Activated CD8-positive, alpha-beta T cell treated with anti-CD3 and anti-CD28 coated beads for 36 hours (primary cell): ENCODE measurements at places on chromosomes 4 and X. TPM values are rescaled to one million over a fixed set of nuclear protein-coding genes. Genes with fewer than 3 reads are reported as not detected.

DNA sequence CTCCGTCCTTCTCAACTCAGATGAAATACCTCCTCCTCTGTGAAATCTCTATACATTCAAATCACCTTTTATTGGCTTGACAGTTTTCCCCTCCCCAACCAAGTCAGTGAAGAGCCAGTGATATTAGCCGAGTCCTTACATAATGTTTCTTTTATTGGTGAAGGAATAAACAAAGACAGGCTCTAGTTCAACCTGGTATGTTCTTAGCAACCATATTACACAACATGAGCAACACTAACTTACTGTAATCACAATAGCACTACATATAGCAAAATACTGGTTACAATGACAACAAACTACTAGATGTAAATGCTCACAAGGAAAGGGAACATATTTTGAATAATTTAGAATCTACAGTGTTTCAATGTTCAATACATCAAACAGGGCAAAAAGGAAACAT lies 19.9 kb downstream of the DHX15 start:
- no peak for DNase-seq
- no peak overlapping the region for H3K4me3 ChIP-seq
- no peaks in the 10 kb centered on the region for H3K27me3 ChIP-seq
- peaks cover 69% of the 10 kb centered on the region for H3K4me1 ChIP-seq
- no peak overlapping the region for H3K27ac ChIP-seq

DNA sequence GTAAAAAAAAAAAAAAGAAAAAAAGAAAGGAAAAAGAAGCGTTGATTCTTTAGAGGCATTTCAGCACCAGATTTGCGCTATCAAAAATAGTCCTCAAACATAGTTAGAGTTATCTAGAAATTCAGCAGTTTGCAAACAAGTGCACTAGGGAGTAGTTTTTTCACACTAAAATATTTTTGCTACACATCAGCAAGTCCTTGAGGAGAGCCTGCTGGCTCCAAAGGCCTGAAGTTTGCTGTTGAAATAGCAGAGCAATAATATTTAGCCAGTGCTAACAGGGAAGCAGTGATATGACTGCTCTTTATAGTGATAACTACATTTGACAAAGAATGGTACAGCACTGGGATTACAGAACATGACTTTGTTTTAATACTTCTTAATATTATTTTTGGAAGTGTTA lies 472.2 kb downstream of the PCDH7 start:
- no peak overlapping the region for H3K4me3 ChIP-seq
- H3K27ac ChIP-seq, result no peak overlapping the region
- H3K27me3 ChIP-seq, result no peaks in the 10 kb centered on the region

The GPR143 gene
- not detected for total RNA-seq

The SATL1 gene
- total RNA-seq, result not detected

DNA sequence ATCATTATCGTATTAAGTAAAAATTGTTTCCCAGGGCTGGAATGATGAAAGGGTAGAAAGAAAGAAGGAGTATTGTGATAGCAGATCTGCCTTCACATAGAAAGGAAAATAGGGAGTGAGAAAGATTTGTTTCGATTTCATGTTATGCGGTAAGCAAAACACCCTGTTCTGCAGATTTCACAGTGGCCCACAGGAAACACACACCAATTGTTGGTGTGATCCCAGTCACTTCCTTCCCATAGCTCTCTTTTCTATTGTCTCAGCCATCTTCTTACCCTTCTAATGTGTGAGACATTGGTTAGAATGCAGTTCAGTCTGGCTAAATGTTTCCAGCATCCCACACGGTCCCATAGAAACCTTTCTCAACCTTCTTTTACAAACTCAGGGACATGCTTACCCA lies 2709.8 kb downstream of the PCDH7 start:
- no peaks in the 10 kb centered on the region for H3K4me1 ChIP-seq
- DNase-seq, result no peak
- H3K36me3 ChIP-seq, result no peaks in the 10 kb centered on the region
- H3K4me3 ChIP-seq, result no peak overlapping the region
- no peak overlapping the region for H3K27ac ChIP-seq
- no peaks in the 10 kb centered on the region for H3K27me3 ChIP-seq

DNA sequence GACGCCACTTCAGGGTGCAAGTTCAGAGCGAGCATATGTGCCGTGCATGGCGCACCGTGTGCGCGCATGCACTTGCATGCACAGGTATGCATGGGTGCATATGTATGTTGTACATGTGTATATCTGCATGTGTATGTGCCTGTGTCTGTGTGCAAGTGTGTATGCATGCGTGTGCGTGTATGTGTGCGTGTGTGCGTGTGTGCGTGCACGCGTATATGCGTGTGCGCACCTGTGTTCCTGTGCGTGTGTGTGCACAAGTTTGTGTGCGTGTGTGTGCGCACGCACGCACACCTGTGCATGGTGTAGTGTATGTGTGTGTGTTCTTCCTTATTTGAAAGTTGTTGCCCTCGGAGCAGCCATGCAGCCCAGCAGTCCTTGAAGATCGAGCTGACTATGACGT lies 76.8 kb downstream of the GPR143 start:
- DNase-seq, result no peak
- H3K27ac ChIP-seq, result no peak overlapping the region
- peaks cover 25% of the 10 kb centered on the region for H3K36me3 ChIP-seq
- no peak overlapping the region for H3K4me3 ChIP-seq

GRCh38 chr4:139969635-139970266 lies 184.2 kb downstream of the MAML3 start:
- H3K4me1 ChIP-seq, result peaks cover 3% of the 10 kb centered on the region
- H3K4me3 ChIP-seq, result no peak overlapping the region
- H3K27ac ChIP-seq, result no peak overlapping the region
- no peaks in the 10 kb centered on the region for H3K36me3 ChIP-seq
- H3K27me3 ChIP-seq, result no peaks in the 10 kb centered on the region

- H3K27me3 ChIP-seq, result no peaks in the 10 kb centered on the region
- no peaks in the 10 kb centered on the region for H3K4me1 ChIP-seq
- no peak overlapping the region for H3K27ac ChIP-seq
- H3K4me3 ChIP-seq, result no peak overlapping the region
- peaks cover 7% of the 10 kb centered on the region for H3K36me3 ChIP-seq
These were observed 180.2 kb downstream of the ARAP2 start for GRCh38 chr4:36064117-36064516.

GRCh38 chrX:48665991-48666390 lies 17.6 kb upstream of the WAS start:
- no peaks in the 10 kb centered on the region for H3K36me3 ChIP-seq
- H3K4me1 ChIP-seq, result peaks cover 5% of the 10 kb centered on the region
- no peak overlapping the region for H3K27ac ChIP-seq
- no peak overlapping the region for H3K4me3 ChIP-seq

DNA sequence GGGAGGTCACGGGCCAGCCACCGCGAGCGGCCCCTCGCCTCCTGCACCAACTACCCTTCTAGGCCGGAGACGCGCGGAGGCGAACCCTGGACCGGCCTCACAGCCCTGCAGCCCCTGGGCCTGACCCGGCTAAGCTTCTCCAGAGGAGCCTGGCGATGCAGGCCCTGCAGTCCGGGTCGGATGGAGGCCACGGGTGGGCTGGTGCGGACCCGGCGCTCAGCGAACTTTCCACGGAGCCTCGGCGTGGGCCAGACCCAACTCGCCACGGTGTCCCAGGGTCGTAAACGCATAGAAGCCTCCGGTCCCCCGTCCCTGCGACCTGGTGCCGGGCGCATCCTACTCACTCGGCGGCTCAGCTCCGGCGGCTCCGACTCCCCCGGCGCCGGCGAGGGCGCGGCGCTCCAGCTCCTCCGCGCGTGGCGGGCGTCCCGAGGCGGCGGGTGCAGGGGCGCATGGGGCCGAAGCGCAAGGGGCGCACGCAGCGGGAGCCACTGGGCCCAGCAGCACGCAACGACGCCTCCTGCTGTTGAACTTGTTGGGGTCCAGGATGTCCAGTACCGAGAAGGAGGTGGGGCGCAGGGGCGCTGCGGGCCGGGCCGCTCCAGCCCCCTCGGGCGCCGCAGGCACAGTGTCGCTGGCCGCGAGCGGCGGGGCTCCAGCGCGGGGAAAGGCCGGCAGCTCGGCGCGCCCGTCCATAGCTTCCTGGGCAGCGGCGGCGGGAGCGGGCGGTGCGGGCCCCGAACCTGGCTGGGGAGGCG lies 427 bp downstream of the NKX1-1 start:
- H3K36me3 ChIP-seq, result no peaks in the 10 kb centered on the region
- H3K4me1 ChIP-seq, result peaks cover 7% of the 10 kb centered on the region
- no peak for DNase-seq

The PLXNB3 gene
- total RNA-seq, result 8.2 TPM

The PDCL2 gene
- not detected for total RNA-seq

The FAM236D gene
- total RNA-seq, result not detected

The TCEAL3 gene
- total RNA-seq, result 7.9 TPM

GRCh38 chr4:52982255-52982945 lies 120.3 kb downstream of the RASL11B start:
- H3K4me3 ChIP-seq, result no peak overlapping the region
- no peaks in the 10 kb centered on the region for H3K36me3 ChIP-seq
- no peaks in the 10 kb centered on the region for H3K27me3 ChIP-seq
- H3K27ac ChIP-seq, result no peak overlapping the region

DNA sequence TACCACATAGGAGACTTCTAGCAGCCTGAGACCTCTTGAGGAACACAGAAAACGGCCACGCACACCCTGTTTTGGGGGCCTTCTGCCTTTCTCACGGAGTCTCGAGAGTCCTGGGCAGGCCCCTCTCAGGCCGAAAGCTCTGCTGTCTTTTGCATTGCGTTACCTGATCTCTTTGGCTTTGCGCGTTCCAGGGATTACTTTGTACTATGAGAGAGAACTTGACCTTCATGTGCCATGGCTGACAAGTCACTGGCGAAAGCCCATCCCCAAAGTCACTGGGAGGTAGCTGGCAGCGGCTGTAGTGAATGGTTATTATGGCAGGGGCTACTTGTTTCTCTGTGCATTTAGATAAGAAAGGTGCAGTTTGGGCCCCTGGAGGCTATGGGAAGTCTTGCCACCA lies 8.0 kb upstream of the NAT8L start:
- no peak for DNase-seq
- H3K27me3 ChIP-seq, result peaks cover 24% of the 10 kb centered on the region
- no peaks in the 10 kb centered on the region for H3K4me1 ChIP-seq
- no peak overlapping the region for H3K27ac ChIP-seq
- no peaks in the 10 kb centered on the region for H3K36me3 ChIP-seq
- H3K4me3 ChIP-seq, result no peak overlapping the region

- H3K4me3 ChIP-seq, result peak overlapping the region; percentile 48
- H3K27ac ChIP-seq, result peak overlapping the region; percentile 80
- no peak for DNase-seq
- H3K36me3 ChIP-seq, result peaks cover 22% of the 10 kb centered on the region
- H3K4me1 ChIP-seq, result peaks cover 59% of the 10 kb centered on the region
These were observed 114.9 kb downstream of the VSIG4 start for GRCh38 chrX:65925005-65925404.

The UTP14A gene
- total RNA-seq, result 34.0 TPM

DNA sequence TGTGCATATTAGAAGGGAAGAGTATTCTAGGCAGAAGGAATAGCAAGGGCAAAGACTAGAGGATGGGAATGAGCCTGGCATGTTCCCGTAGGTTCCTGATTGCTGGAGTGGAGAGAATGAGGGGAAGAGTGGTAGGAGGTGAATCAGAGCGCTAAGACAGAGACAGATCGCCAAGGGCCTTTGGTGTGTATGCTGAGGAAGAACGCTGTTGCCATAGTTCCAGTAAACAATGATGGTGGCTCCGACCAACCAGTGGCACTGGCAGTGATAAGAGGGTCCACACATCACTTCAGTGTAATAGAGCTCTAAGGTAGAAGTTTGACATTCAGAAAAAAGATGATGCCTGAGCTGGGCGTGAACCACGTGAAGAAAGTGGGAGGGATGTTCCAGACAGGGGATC lies 966 bp downstream of the TBC1D25 start:
- H3K36me3 ChIP-seq, result peaks cover 10% of the 10 kb centered on the region
- peak overlapping the region; percentile 89 for H3K4me3 ChIP-seq
- no peak for DNase-seq
- peaks cover 16% of the 10 kb centered on the region for H3K4me1 ChIP-seq

DNA sequence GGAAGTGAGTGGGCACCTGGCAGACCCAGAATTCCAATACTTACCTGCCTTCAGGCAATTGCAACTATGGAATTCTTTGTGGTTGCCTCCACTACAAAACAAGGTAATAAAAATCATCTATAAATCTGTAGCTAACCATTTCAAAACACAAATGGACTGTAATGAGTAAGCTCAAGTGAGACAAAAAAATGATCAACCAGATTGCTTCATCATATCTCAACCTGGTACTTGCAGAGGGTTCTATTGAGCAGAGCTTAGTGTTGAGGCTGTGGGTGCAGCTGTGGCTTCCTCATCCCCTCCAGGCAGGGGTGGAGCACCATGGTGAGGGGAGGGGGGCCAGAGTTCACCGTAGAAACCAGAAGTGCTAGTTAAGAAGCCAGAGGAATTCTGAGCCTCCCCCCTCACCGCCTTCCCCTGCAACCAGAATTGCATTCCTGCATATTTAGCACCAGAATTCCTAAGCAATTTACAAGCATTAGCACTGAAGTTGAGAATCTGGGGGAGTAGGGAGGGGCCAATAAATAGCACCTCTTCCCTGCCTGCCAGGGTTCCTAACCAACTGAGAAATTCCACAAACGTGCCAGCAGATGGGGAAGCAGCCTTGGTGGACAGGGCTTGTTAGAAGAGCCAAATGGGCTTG lies 11.5 kb downstream of the CTAG1A start:
- DNase-seq, result no peak
- H3K36me3 ChIP-seq, result no peaks in the 10 kb centered on the region
- no peak overlapping the region for H3K27ac ChIP-seq
- H3K4me1 ChIP-seq, result peaks cover 11% of the 10 kb centered on the region
- H3K4me3 ChIP-seq, result no peak overlapping the region
- H3K27me3 ChIP-seq, result no peaks in the 10 kb centered on the region

GRCh38 chrX:139850968-139851367 lies 81.9 kb downstream of the ATP11C start:
- H3K27ac ChIP-seq, result no peak overlapping the region
- no peak overlapping the region for H3K4me3 ChIP-seq
- H3K36me3 ChIP-seq, result no peaks in the 10 kb centered on the region
- no peaks in the 10 kb centered on the region for H3K27me3 ChIP-seq
- H3K4me1 ChIP-seq, result no peaks in the 10 kb centered on the region

DNA sequence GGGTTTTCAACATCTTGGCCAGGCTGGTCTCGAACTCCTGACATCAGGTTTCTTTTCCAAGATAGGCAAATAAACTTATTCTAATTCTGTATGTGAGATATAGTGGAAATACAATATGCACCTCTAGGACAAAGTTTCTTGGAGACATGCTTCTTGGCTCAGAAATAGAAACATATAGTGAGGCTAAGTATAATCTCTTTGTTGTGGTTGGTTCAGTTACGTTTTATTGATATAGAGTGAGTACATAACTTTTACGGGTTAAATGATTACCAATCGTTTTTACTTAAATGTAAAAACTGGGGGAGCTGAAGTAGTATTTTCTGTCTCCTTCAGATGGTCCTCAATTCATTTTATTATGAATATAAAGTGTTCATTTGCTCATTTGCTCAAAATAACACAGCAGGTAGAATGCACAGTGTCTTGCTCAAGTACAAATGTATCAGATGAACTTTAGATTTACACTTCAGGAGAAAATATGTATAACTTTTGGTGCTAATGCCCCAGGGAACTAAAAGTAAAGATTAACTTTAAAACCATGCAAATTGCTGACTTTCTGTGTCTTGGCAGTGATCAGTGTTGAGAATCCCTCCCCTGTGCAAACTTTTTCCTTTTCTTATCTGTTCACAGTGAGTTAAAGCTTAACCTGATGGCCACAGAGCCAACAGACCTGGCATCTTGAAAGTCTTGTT lies 77.6 kb downstream of the AFF1 start:
- H3K4me1 ChIP-seq, result peaks cover 80% of the 10 kb centered on the region
- H3K27ac ChIP-seq, result no peak overlapping the region
- no peaks in the 10 kb centered on the region for H3K36me3 ChIP-seq
- H3K27me3 ChIP-seq, result no peaks in the 10 kb centered on the region
- H3K4me3 ChIP-seq, result no peak overlapping the region

The PAGE4 gene
- not detected for total RNA-seq
